ENCODE measurements at places on chromosomes 12 and 14.
A peak's percentile ranks its signal among the peaks of the same experiment; 100 is the strongest.

GRCh38 chr14:75234173-75235115 lies 44.2 kb upstream of the FOS start:
- no peak for DNase-seq

GRCh38 chr12:18899162-18899561 lies 161.2 kb downstream of the CAPZA3 start:
- DNase-seq: no peak

DNA sequence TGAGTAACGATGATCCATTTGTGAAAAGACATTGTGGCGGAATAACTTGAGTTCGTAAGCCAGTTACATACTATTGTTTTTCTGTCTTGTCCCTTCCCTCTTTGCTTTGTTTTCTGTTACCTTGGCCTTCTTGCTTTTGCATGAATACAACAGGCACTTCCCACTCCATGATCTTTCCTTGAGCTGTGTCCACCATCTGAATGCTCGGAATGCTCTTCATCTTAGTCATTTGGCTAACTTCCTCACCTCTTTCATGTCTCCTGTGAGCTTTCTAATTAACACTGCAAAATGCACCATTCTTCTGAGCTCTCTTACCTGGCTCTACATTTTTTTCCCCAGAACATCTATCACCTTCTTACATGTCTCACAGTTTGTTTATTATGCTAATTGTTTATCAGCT lies 10.0 kb downstream of the KNTC1 start:
- DNase-seq: no peak

GRCh38 chr14:92596331-92596907 lies 82.8 kb downstream of the RIN3 start:
- DNase-seq: no peak

GRCh38 chr14:74438351-74438915 lies 12.4 kb upstream of the SYNDIG1L start:
- no peak for DNase-seq

DNA sequence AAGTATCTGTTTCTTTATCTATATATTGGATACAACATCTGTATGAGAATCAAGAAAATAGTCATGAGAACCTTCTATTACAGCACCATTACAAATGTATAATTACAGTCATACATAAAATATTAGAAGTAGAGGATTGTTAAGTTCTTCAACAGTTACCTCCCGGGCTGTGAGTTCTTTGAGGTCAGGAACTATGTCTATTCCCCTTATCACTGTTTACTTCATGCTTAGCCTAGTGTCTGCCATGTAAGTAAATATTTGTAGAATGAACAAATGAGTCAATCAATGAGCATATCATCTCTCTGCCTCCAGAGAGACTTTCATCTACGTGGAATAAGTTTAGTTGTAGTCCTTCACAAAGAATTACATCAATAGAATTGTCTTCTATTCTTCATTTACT lies 47.2 kb downstream of the PUS7L start:
- no peak for DNase-seq

DNA sequence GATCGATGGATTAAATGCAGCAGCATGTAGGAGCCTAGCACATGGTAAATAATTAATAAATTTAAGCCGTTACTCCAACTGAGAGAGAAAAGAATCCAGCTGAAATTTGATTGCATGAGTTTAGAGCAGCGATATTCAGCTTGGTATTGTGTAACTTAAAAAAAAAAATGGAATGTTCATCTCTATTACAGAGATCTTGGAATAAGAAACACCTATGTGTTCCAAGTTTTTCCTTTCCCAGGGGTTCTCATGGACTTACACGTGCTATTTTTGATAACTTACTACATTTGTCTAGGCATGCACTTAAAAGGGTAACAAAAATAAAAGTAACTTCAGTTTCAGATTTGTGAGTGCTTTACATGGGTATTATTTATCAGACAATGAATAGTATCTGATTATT lies 122.8 kb downstream of the RASSF9 start:
- DNase-seq: no peak

DNA sequence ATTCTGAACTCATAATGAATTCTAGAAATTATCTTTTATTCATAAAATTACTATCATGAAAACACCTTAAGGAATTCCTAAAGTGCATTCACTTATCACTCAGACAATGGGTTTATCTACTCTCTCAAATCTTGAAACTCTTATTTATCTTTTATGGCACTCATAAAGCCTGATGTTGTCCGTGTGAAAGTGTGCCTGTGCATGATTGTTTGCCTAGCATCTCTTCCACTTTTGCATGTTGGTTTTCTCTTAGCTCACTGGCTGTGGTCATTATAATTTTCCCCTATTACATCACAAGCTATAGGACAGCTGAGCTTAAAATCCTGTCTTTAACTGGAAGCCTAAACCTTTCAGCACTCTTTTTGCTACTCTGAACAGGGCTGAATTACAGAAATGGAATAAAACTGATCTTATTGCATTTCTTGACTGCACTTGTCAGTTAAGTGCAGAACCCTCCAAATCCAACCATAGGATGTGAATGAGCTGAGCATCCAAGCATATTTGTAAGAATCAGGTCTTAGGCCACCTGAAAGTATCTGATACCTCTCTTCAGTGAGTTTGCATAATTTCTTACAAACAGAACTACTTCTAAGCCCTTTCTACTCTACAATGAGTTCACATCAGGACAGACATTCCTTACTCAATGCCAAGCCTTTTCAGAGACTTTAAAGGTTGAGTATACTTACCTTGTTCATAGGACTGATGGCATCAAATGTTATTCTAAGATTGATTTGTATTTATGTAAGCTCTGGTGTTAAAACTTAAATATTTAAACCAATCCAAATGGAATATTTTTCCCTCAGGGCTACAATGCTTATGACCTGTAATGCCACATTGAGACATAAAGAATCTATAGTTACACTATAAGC lies 221.2 kb upstream of the KITLG start:
- no peak for DNase-seq

- no peak for DNase-seq
Observed at GRCh38 chr14:74609721-74610120, 2.3 kb downstream of the LTBP2 start.

DNA sequence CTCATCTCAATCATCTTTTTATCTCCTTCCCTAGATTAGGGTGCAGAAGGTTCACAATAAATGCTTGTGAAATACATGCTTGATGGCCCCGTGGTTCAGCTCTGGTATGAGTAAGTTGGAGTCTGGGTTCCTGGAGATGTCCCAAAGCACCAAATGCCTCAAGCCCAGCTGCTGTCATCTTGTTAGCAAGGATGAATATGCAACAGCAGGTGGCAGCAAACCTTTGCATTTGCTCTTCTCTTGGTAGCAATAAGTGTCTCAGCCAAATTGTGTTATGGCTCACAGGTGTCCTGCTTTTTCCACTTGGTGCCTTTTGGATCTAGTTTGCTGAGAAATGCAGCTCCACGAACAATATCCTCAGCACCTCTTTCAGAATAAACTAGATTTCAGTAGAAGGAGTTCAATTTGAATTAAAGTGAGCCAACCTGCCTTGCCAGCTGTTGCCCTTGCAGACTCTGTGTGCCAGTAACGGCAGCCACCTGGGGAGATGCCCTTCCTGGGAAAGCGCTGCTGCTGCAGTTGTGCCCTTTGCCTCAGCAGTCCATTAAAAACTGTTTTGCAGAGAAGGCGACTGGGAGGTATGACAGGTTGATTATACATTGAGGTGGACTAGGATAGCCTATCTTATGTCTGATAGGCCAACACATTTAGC lies 417.3 kb downstream of the SNAPC1 start:
- DNase-seq: peak; percentile 48

- DNase-seq: peak; percentile 59
Observed at GRCh38 chr12:49358483-49359141, 8.7 kb upstream of the SPATS2 start.

DNA sequence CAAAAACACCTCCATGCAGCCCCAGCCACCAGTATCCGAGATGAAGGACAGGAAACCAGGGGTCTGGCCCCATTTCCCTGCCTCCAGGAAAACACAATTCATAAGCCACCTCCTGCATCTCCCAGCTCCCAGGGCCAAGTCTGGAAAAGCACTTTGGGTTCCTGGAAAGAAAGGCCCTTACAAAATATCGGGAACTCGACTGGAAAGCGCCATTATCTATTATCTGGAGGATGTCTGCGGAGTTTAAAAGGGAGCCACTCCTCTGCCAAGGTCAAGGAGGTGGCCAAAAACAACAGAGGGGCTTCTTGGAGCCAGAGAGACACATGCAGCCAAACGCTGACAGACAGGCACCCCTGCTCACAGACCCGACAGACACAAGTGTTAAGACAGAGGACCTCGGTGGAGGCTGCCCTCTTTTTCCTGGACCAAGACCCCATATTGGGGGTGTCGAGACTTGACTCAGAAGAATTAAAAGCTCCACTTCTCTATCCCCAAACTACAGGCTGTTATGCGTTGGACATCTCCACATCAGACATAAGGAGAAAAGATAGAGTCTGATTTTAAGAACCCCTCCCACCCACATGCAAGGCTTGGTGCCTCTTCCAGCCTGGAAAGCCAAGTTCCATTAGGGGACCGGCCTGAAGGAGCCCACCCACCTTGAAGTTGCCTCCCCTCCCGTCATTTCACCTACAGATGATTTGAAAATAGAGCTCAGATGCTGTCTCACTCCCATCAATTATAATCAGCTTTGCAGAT lies 9.6 kb downstream of the ACTN1 start:
- DNase-seq: no peak

- DNase-seq: no peak
Observed at GRCh38 chr12:1691123-1692007, 495 bp downstream of the ADIPOR2 start.

- no peak for DNase-seq
Observed at GRCh38 chr12:124573839-124574786, 6.7 kb upstream of the NCOR2 start.

DNA sequence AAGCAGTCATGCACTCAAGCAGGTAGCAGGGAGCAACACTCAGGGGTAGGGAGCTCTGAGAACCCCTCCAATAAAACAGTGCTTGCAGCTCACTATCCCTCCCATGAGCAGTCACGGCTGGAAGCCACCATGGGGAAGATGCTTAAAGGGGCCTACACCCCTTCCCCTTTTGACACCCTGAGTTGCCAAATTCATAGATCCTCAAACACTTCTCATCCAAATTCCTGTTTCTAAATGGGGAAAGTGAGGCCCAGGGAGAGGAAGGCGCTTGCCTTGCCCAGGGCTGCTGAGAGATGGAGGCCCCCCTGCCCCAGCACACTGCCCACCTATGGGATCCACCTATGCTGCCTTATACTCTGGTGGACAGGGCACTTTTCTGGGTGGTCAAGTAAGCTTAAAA lies 7.2 kb upstream of the ENDOU start:
- DNase-seq: no peak

GRCh38 chr12:64585104-64585503 lies 25.2 kb upstream of the RASSF3 start:
- DNase-seq: no peak

DNA sequence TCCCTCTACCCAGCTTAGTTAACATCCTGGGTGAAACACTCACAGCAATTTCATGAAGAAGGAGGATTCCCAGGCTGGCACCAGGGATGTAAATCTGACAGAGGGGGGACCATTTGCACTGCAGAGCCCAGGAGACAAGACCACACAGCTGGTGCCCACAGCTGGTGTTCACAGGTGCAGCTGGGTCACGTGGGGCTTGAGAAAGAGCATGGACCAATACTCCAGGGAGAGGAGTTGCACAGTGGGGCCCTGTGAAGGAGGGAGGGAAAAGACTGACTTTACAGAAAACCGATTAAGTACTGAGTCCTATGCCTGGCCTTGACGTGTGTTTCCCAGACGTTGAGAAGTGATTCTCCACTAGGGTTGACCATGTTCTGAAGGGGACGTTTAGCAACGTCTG lies 1316.7 kb upstream of the TMEM132C start:
- DNase-seq: no peak

DNA sequence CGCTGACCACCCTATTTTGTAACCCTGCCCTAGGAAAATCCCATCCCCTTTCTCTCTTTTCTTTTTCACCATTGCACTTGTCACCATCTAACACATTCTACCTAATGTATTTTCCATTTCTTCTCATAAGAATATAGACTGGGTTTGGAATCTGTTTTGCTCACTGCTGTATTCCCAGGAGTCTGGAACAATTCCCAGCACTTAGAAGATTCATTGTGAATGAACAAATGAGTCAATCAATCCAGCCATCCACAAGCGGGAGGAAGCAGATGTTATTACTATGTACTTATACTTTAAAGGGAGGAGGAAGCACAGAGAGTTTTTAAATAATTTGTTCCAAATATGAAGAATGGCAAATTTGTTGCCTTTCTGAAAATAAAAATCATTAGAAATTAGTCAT lies 142.1 kb downstream of the KIF21A start:
- DNase-seq: no peak

DNA sequence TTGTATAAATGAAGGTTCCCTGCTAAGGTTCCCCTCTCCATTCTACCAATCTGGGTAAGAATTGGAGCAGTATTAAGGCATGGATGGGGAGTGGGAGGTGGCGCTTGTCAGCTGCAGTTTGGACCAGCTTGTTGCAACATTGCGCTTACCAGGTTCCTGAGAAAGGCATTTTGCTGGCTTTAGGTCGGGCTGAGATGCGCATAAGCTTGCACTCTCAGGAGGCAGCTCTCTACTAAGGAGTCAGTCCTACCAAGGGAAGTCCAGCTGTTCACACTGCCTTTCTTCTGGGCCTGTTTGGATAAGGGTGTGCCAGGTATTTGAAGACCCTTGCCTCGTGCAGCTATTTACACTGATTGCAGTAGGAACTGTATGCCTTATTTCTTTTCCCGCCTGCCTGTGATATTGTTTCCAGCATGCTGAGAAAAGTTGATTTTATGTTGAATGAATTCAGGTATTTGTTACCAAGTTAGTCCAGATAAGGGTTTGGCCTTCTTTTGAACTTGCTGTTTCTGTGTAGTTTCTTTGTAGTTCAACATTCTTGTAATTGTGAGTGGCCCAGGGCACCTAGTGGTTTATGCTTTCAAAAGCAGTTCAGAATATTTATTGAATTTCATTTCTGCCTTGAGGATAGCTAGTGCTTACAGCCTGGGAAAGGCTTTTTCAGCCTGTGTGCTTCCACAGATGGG lies 2.6 kb downstream of the MLEC start:
- DNase-seq: no peak

- no peak for DNase-seq
Observed at GRCh38 chr14:70905301-70905700, 2.0 kb upstream of the PCNX1 start.

DNA sequence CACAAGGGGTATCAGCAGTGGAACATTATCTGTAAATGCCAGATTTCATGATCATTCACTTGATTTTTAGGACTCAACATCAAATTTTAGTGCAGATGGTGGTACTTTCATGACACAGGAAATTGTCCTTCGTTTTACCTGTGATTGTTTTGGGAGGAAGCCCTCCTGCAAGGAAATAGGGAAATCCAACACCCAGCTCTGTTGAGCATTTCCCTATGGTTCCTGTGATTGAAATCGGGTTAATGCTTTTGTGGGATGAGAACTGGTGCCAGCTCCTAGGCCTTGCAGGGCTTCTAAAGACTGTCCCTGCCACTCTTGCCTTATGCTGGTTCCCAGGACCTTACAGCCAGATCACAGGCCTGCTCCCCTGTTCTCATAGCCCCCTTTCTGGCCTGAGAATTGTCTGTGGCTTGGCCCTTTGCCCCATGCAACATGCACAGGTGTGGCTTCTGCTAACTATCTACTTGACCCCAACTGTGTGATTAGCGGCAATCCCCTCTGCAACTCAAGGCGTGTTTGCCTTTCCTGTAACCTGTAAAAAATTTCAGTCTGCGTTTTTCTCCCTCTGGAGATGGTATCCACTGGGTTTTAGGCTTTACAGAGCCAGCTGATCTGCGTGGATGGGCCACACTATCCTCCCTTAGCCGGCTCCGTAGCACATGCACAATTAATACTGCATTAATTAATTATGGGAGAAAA lies 112.5 kb downstream of the ETV6 start:
- no peak for DNase-seq

GRCh38 chr12:97464385-97465321 lies 2.0 kb downstream of the RMST start:
- DNase-seq: no peak

- DNase-seq: no peak
Observed at GRCh38 chr12:30180602-30181001, 396.9 kb upstream of the TMTC1 start.

Measured in stimulated activated CD4-positive, alpha-beta T cell treated with anti-CD3 and anti-CD28 coated beads, Interleukin-15, amount 100 ng/mL, for 24 hours (primary cell).